Fibroblast of the aortic adventitia (primary cell): ENCODE measurements at places on chromosomes 3 and 15.

- DNase-seq, result no peak
Observed at GRCh38 chr15:31511707-31512310, 185.2 kb downstream of the KLF13 start.

- DNase-seq, result peak; percentile 37
Observed at GRCh38 chr3:142159083-142159740, 9.9 kb upstream of the TFDP2 start.

DNA sequence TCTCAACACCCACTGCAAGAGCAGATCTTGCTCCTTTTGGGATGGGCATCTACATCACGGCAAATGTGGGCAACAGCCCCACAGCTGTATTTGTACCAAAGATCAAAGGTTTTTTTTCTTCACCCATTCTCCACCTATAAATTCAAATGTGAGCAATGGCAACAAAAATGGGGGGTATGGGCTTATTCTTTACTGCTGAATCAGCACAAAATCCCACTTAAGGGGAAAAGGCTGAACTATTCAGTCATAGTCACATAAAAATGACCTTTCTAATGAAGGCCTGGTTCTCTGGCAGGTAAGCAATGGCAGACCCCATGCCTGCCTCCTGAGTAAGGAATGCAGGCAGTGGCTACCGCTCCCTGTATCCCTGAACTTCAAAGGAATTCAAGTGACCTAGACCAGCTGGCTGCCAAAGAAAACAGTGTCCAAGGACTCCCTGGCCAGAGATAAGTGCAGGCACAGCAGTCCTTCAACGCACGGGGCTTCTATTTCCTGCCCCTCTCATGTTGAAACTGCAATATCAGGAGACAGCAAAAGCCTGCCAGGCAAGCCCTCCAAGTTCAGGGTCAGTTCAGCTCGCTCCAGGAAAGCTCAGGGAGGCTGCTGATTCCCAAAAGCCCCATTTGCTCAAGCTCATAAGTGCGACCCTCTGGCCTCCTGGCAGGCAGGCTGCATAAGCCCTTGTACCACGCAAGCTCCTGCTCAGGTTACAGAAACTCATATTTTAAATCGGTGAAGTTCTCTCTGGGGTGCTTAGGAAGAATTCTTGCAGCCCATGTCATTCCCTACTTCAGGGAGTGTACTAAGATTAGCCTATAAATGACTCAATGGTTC is 134.1 kb downstream of the PDZRN3 start:
- DNase-seq, result peak; percentile 76

DNA sequence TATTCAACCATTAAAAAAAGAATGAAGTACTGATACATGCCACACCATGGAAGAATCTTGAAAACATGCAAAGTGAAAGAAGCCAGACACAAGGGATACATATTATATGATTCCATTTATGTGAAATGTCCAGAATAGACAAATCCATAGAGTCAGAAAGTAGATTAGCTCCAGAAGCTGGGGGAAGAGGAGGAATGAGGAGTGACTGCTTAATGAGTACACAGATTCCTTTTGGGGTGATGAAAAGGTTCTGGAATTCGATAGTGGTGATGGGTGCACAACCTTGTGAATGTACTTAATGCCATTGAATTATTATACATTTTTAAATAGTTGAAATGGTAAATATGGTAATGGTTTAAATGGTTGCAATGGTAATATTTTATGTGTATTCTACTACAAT is 90.6 kb upstream of the SPATA12 start:
- peak; percentile 14 for DNase-seq

- peak; percentile 62 for DNase-seq
Observed at GRCh38 chr15:44468709-44469385, 41.4 kb downstream of the CTDSPL2 start.
